Left ventricle myocardium inferior (tissue), 1 donor: ENCODE measurements at places on chromosomes 3 and 15.
A peak's percentile ranks its signal among the peaks of the same experiment; 100 is the strongest.

- no peak for DNase-seq
Observed at GRCh38 chr15:55737373-55737772, 5.6 kb downstream of the PRTG start.

GRCh38 chr15:78822514-78822913 is 11.2 kb upstream of the ADAMTS7 start:
- DNase-seq, result no peak

DNA sequence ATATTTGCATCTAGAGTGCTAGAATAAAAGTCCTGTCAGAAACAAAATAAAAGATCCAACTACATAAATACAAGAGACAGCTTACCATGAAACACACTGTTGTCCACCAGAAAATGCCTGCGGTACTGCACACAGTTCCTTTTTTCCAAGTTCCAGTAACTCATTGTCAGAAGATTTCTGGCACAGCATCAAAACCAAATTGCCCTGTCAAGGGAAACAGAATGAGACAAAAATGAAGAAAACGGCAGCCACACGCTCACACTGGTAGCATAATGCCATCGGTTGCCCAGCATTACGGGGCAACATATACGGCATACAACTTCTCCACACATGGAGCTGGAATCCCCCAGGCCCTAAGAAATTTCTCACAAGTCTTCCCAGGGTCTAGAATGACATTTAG is 40.8 kb downstream of the PLCH1 start:
- DNase-seq, result no peak

DNA sequence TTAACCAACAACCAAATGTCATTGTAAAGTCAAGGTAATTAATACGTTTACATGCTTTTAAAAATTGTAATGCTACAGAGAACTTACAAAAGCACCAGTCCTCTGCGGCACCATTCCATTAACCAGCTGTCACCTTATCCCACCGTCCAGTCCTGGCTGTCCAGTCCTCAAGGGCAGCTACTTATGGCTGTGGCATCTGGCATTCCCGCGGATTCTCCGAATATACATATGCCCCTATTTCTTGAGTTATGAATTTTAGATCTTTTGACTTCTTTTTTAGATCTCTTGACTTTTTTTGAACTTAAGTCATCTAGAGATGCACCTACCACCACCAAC is 382 bp upstream of the POMGNT2 start:
- no peak for DNase-seq

DNA sequence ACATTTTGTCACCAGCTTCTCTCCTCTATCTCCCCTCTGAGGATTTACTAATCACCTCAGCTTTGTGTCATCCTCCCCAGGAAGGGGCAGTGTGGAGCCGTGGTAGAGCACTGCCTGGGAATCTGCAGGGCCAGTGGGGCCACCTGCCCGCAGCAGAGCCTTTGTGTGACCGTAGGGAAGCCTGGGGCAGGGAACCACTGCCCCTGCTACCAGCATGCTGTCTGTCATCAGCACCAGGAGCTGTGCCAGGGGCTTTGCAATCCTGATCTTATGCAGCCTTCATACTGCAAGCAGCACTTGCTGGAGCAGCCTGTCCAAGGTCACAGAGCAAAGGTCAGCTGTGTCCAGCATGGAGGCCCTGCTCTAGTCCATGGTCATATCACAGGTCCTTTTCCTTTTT is 170.2 kb upstream of the IL12A start:
- DNase-seq, result peak; percentile 57
